ENCODE measurements at places on chromosomes 7 and 10. TPM values are rescaled to one million over a fixed set of nuclear protein-coding genes. Genes with fewer than 3 reads are reported as not detected.

The MMP21 gene
- 0.24 TPM for total RNA-seq

The CALML3 gene
- not detected for total RNA-seq

The IGF2BP3 gene
- 2.2 TPM for total RNA-seq

The SLC37A3 gene
- total RNA-seq = 86.4 TPM

The FBXL13 gene
- total RNA-seq = 0.29 TPM

All from T-helper 1 cell treated with Interleukin-12 subunit alpha and Interleukin-12 subunit beta and Interleukin-4 antibody, amounts not matched to agents 30 ng/mL and 1 ng/mL, for 36 hours (primary cell).